ENCODE measurements at places on chromosomes 1 and 21.

DNA sequence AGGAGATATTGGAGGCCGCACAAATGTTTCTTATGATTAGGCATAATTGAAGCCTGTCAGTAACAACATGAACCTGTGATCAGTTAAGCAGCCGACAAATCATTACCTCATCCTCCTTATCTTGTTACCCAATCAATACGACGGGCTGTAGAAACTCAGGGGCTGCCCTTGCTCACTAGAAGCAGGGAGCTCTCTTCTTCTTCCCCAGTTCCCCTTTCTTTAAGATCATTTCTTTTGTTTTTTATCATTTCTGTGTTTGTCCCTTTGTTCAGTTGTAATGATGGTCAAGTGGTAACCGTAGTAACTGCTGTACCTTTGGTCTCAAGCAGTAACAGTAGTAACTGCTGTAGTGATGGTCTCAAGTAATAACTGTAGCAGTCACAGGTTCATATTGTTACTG is 13.8 kb upstream of the FCGR2A start:
- DNase-seq = no peak

DNA sequence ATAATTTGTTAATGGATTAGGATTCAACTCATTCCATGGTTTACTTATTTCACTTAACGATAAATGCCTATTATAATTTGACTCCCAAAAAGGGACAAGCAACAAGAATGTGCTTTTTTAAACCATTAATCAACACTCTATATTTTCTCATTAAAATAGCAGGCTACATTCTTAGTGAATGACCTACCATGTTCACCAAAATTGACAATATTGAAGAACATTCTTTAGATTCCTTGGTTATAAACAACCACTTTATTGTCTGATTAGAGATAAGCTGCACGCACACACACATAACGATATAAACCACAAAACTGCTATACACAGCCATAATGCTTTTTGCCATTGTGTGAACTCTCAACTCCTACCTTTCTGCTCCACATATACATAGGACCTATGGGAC is 75.4 kb upstream of the LRRC7 start:
- DNase-seq = no peak

GRCh38 chr21:41432562-41433460 is 6.8 kb downstream of the MX1 start:
- DNase-seq = no peak

- no peak for DNase-seq
Observed at GRCh38 chr1:153509729-153510354, 25.9 kb downstream of the S100A6 start.

DNA sequence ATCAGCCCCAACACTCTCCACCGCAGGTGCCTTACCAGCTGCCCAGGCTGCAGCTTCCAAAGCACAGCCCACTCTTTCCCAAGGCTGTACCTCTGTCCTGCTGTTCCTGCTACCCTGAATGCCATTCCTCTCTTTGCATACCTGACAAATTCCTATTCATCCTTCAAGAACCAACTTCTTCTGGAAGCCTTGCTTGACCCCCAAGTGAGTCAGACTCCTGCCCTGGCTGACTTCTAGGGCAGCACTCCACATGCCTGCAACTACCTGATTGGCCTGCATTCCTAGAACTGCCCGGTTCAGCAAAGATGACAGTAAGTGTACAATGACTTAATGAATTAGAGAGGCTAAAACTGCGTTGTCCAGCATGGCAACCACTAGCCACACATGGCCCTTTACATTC is 20.8 kb upstream of the PDZK1IP1 start:
- no peak for DNase-seq

- peak; percentile 92 for DNase-seq
Observed at GRCh38 chr1:156203331-156203730, 9.4 kb downstream of the SLC25A44 start.

GRCh38 chr21:35896060-35896459 is 164.3 kb downstream of the SETD4 start:
- DNase-seq = no peak

GRCh38 chr1:52072291-52072690 is 16.2 kb downstream of the BTF3L4 start:
- no peak for DNase-seq

GRCh38 chr21:41228006-41228370 is 60.0 kb downstream of the BACE2 start:
- DNase-seq = no peak

DNA sequence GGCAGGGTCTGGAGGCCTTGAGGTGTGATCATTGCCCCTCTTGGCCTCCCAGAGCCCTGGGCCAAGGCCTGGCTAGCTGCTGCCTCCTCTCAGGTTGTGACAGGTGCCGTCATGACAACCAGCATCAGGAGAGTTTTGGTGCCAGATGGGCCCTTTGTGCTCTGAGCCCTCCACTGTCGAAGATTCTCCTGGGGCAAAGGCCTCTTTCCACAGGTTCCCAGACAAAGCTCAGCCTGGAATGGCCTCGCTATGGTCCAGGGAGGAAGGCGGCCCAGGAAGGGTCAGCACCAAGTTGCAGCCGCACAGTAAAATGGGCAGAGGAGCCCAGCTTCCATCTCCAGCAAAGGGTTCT is 78.4 kb downstream of the ALPL start:
- no peak for DNase-seq

Measured in fibroblast of the aortic adventitia (primary cell).